Activated CD8-positive, alpha-beta memory T cell treated with anti-CD3 and anti-CD28 coated beads for 1 hour (primary cell): ENCODE measurements at places on chromosomes 12 and 14.

DNA sequence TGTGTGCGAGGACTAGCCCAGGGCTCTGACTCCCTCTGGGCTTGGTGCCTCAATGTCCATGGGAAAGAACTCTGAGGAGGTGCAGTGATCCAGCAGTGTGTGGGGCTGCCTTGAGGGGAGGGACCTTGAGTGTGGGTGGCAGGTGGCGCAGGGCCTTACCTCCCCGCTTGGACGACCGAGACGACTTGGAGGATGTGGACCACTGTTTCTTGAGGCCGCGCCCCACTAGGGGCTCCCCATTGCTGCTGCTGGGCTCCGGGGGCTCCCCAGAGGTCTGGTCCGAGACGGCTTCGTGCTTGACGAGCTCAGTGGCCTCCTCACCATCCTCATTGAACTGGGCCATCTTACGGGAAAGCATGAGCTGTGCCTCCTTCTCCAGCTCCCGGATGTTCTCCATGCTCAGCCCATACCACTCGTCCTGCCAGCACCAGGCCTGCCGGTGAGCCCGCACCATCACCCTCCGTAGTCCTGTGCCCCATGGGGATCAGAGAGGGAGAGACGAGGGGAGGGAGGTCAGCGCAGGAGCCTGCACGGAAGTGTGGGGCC lies 24.7 kb downstream of the ARL6IP4 start:
- DNase-seq = no peak

- no peak for DNase-seq
These were observed 6.9 kb downstream of the TNFRSF1A start for GRCh38 chr12:6334940-6335450.

GRCh38 chr14:103832046-103832445 lies 15.3 kb downstream of the PPP1R13B start:
- DNase-seq = no peak

GRCh38 chr12:109387425-109388166 lies 39.9 kb downstream of the MYO1H start:
- DNase-seq = no peak

GRCh38 chr12:50353869-50354593 lies 42.4 kb downstream of the FAM186A start:
- DNase-seq = no peak

- DNase-seq = no peak
These were observed 634.9 kb downstream of the DIO2 start for GRCh38 chr14:79576424-79576823.

DNA sequence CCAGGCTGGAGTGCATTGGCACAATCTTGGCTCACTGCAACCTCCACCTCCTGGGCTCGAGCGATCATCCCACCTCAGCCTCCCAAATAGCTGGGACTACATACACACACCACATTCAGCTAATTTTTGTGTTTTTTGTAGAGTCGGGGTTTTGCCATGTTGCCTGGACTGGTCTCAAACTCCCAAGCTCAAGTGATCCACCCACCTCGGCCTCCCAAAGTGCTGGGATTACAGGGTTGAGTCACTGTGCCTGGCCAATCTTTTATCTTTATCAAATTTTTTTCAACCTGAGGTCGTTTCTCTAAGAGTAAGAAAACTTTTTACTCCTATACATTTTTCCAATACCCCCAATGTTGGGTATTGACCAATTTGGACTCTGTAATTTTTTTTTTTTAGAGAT lies 40.0 kb upstream of the NAP1L1 start:
- DNase-seq = no peak

DNA sequence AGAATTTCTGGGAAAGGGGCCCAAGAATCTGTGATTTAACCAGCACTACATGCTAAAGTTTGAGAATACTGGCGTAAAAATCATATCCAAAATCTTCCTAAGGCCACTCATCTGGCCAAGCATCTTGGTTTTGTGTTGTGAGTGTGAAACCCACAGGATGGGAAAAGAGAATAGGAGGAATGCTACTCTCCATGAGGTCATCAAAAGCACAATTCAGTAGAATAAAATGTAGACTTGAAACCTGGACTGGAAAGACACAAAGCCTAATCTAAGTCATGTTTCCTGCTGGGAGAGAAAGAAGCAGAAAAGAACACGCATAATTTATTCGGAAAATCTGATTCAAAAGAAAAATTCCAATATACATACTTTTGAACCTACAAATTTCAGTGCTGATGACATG lies 42.3 kb downstream of the NR1H4 start:
- no peak for DNase-seq

GRCh38 chr12:130227641-130228040 lies 65.4 kb downstream of the FZD10 start:
- DNase-seq = no peak

GRCh38 chr12:7100239-7100638 lies 8.0 kb upstream of the C1R start:
- no peak for DNase-seq

GRCh38 chr12:71768900-71769299 lies 14.2 kb downstream of the RAB21 start:
- no peak for DNase-seq

- no peak for DNase-seq
These were observed 300 bp upstream of the GIT2 start for GRCh38 chr12:109996483-109996853.

- no peak for DNase-seq
These were observed 33.9 kb downstream of the ARID2 start for GRCh38 chr12:45763381-45763780.

DNA sequence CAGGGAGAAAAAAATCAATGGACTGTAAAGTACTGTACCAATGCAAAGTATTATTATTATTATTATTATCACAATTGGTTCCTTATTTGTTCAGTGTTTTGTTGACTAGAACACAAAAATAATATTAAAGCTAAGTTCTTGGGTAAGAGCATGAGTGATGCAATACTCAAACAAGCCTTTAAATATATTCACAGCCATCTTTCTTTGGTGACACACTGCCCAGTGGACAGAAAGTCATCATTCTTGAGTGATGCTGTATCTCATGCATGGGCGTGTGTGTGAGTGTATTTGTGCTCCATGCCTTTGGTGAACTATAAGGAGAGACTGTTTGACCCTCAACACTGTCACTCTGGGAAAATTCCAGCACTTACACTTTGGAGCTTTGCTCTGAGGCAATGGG lies 93.6 kb downstream of the KCNK10 start:
- no peak for DNase-seq

DNA sequence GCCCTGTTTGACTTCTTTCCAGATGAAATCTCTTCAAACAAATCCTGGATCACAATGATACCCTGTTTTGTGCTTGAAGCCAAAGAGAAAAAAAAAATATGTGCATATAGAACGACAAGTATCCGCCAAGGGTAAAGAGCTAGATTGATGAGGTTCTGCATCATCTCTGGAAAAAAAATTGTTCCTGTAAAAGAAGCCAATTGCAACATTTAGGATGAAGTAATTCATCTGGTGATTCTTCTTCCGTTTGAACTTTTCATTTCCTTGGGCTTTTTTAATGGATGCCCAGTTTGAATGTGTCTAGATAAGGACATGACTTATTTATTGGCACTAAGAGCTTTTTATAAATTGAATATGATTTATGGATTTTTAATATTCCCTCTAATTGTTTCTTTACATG lies 38.1 kb upstream of the NPAS3 start:
- DNase-seq = no peak

GRCh38 chr14:68506645-68507419 lies 286.0 kb downstream of the ZFP36L1 start:
- no peak for DNase-seq

DNA sequence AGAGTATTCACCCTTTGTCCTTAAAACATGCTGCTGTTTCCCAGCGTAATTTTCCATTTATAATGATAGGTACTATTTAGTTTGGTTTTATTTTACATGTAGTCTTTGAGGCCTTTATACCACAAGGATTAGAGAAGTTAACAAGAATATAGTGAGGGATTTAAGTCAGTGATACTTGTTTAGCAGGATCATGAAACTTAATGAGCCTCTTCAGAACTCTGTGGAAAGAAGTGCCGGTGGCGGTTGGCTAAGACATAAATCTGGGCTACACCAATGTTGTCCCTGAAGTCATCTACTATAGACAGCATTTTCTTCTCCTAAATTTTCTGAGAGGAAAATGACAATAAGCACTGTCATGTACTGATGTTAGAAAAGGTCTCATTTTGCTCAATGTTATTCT lies 1226.0 kb upstream of the SEL1L start:
- DNase-seq = no peak

GRCh38 chr12:50971946-50972345 lies 19.6 kb downstream of the HIGD1C start:
- no peak for DNase-seq

DNA sequence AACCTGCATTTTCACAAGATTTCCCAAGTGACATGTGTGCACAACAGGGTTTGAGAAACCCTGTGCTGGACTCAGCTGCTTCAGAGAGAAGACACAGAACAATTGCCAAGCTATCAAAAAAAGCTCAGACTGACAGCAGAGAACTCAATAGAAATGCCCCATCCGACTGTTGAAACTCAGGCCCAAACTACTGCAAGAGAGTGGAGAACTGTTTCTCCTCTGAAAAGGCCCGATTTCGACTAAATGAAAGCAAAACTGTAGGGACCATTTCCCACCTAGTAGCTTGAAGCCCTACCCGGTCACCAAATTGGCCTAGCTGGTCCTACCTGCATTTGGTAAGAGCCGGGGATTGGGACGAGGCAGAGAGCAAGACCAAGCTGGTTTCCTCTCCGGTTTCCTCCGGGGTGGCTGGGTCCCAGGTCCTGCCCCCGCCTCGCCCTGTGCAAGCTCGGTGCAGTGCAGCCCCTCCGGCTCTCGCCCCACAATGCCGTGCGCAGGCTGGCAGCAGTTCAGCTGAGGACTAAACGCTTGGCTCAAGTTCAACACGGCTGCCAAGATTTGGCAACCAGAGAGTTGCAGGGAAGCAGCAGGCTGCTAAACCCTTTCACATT lies 1180.6 kb downstream of the VRK1 start:
- peak; percentile 34 for DNase-seq

DNA sequence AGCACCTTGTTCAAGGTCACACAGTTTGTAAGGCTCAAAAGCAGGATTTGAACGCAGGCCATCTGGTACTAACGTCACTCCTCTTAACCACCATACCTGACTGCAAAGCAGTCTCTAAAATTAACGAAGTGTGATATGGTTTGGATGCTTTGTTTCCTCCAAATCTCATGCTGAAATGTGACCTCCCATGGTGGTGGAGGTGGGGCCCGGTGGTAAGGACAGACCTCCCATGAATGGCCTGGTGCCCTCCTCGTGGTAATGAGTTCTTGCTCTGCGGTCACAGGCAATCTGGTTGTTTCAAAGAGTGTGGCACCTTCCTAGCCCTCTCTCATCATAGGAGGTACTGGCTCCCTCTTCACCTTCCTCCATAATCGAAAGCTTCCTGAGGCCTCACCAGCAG lies 102.2 kb upstream of the BCL2L14 start:
- DNase-seq = no peak

GRCh38 chr14:101824339-101824727 lies 62.8 kb downstream of the PPP2R5C start:
- no peak for DNase-seq

GRCh38 chr12:164207-164606 lies 49.8 kb downstream of the SLC6A12 start:
- no peak for DNase-seq
